ENCODE measurements at places on chromosomes 3 and 15.

DNA sequence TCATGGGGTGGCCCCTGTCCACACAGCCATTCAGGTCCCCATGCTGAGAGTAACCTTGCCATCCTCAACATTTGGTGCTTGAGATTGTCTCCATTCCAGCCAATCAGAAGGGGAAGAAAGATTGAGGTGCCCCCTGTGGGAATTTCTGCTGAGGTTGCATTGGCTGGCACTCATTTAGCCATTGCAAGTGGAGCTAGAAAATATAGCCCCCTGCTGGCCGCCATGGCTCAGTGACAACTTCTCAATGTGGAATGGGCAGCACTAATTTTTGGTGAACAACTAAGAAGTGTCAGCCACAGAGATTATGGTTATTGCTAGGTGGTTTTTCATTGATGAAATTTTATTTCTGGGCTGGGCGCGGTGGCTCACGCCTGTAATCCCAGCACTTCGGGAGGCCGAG, 22.0 kb downstream of the COL6A6 start:
- peak; percentile 65 for DNase-seq

- no peak for DNase-seq
Measured at GRCh38 chr3:73080216-73080966, 18.9 kb downstream of the EBLN2 start.

- peak; percentile 5 for DNase-seq
Measured at GRCh38 chr15:92683511-92683834, 27.9 kb upstream of the FAM174B start.

GRCh38 chr3:179192542-179192941, 44.4 kb downstream of the PIK3CA start:
- DNase-seq: no peak

DNA sequence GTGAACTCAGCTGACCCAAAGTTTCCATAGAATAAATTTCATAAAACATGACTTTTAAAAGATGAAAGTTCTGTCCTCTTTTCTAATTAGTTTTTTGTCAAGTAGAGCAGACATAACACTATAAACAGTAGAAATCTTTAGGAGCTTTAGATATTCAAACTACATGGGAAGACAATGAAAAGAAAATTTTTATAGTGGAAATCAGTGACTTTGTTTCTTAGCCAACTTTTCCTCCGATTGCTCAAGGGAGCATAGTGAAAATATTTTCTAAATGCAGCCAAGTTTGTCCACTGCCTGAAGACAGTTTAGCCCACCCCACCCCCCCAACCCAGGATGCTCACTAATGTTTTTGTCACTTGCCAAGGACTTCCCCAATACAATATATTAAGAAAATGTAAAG, 114.9 kb downstream of the PLD1 start:
- no peak for DNase-seq

DNA sequence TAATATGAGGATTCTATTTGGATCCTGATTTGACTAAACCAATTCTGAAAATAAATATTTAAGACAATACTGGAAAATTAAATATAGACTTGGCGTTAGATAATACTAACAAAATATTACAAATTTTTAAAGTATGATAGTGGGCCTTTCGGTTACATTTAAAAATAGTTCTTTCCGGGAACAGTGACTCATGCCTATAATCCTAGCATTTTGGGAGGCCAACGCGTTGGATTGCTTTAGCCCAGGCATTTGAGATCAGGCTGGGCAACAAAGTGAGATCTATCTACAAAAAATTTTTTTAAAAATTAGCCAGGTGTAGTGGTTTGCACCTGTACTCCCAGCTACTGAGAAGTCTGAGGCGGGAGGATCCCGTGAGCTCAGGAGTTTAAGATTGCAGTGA, 30.3 kb upstream of the GADL1 start:
- no peak for DNase-seq

- no peak for DNase-seq
Measured at GRCh38 chr3:97432914-97433313, 331.6 kb upstream of the ARL6 start.

- no peak for DNase-seq
Measured at GRCh38 chr3:167066977-167067786, 312.9 kb downstream of the ZBBX start.

Measured in NCI-H1436 (cell line).